ENCODE measurements at places on chromosomes 3 and 15.

GRCh38 chr15:37933666-37934065 is 774 bp upstream of the TMCO5A start:
- no peak for DNase-seq

DNA sequence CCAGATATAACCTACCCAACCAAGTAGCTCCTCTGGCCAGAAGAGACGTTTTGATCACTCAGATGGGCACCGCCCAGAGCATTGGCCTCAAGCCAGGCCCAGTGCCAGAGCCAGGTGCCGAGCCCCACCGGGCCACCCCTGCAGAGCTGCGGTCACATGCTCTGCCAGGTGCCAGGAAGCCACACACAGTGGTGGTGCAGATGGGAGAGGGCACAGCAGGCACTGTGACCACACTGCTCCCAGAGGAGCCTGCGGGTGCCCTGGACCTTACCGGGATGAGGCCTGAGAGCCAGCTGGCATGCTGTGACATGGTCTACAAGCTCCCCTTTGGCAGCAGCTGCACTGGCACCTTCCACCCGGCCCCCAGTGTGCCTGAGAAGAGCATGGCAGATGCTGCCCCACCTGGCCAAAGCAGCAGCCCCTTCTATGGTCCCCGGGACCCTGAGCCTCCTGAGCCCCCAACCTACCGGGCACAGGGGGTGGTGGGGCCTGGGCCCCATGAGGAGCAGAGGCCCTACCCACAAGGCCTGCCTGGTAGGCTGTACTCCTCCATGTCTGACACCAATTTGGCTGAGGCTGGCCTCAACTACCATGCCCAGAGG is 19.1 kb upstream of the APEH start:
- DNase-seq = no peak

DNA sequence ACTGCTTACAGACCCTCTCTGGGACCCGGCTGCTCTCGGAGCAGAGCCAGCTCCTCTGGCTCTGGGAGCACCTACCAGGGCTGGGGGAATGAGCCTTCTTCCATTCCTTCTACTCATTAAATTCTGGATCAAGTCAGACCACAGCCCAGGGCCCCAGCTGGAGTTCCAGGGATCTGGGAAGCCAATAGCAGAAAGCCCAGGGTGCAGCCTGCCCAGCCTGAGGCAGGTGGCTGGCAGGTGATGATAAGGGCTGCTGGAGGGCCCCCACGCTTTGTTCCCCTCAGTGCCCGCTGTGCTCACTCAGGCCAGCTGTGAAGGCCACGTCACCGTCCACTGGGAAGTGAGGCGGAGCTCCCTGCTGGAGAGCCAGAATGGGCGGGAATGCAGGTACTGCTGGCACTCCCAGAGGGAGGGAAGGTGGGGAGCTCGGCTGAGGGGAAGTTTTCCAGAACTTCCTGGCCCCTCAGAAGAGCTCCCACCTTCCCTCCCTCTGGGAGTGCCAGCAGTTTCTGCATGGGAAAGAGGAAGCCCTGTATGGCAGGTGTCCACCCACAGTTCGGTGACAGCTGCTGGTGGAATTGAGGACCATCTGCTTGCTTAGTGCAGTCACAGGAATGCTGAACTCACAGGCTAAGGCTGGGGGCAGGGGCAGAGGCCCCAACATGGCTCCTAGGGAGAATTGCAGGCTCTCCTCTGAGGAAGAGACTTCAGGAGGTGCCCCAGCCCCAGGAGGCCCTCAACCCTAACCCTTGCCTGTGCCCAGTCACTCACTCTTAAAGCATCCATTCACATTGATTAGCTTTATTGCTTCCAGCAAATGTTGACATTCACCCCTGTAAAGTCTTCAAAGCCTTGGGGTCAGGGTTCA is 12.6 kb upstream of the RTP3 start:
- DNase-seq = peak; percentile 61

GRCh38 chr15:58420579-58421043 is 11.2 kb upstream of the LIPC start:
- DNase-seq = no peak

- no peak for DNase-seq
These were observed 449.6 kb downstream of the MECOM start for GRCh38 chr3:169213956-169214355.

DNA sequence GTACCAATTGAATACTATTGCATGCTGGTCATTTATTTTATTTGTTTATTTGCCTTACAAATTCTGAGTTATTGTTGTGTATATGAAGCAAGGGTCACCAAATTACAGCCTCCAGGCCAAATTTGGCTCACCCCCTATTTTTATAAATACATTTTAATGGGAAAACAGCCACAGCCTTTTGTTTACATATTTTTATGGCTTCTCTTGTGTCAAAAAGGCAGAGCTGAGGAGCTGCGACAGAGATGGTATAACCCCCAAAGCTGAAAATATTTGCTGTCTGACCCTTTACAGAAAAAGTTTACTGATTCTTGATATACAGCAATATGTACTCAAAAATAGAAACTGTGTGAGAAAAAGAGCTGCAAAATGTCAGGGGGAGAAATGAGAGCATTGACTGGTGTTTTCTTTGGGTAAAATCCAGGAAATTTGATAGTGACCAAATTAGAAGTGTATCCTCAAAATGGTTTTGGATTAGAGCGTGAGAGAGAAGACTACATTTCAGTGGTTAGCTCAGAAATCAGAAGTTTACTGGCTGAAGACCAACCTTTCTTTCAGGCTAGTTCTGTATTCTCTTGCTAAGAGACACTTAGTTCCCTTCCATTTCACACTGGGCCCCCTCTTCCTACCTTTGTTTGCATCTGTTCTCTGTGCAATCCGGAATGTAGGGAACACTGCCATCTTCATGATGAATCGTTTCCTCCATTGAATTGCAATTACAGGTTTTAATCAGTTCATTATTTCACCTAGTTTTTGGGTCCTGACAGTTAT is 757.8 kb downstream of the AGBL1 start:
- peak; percentile 97 for DNase-seq

GRCh38 chr3:76585794-76586392 is 454.0 kb upstream of the ROBO2 start:
- no peak for DNase-seq

DNA sequence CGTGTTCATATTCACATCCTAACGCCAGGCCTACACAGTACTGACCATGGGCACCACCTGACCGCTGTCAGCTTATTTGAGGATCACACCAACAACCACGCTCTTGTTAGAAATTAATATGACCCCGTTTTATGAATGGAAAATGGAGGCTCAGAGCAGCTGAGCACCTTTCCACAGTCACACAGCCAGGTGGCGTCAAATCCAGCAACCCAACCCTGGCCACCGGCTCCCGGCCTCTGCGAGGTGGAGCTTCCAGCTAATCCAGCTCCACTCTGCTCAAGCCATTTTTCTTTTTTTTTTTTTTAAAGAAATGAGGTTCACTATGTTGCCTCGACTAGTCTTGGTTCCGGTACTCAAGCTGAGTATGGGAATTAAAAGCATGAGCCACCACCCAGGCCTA is 41.3 kb downstream of the RPN1 start:
- no peak for DNase-seq

GRCh38 chr15:98651581-98652220 is 3.4 kb downstream of the IGF1R start:
- DNase-seq = no peak

GRCh38 chr15:62094388-62094787 is 27.6 kb downstream of the C2CD4A start:
- no peak for DNase-seq

DNA sequence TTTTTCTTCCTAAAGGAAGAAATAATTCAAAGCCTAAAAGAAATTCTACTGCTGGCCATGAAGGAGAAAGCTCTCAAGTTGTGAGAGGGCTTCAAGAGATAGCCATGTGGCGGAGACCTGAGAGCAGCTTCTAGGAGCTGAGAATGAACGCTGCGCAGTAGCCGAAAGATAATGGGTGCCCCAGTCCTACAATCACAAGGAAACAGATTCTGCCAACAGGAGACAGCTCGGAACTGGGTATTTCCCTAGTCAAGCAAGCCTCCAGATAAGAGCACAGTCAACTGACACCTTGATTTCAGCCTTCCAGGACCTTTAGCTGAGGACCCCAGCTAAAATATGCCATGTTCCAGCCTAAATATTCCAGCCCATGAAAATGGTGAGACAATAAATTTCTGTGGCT is 824.1 kb downstream of the FHIT start:
- DNase-seq = no peak

- no peak for DNase-seq
These were observed 65.6 kb upstream of the CHRNA7 start for GRCh38 chr15:31964586-31965307.

- DNase-seq = no peak
These were observed 21.7 kb downstream of the SSR3 start for GRCh38 chr3:156533205-156533604.

DNA sequence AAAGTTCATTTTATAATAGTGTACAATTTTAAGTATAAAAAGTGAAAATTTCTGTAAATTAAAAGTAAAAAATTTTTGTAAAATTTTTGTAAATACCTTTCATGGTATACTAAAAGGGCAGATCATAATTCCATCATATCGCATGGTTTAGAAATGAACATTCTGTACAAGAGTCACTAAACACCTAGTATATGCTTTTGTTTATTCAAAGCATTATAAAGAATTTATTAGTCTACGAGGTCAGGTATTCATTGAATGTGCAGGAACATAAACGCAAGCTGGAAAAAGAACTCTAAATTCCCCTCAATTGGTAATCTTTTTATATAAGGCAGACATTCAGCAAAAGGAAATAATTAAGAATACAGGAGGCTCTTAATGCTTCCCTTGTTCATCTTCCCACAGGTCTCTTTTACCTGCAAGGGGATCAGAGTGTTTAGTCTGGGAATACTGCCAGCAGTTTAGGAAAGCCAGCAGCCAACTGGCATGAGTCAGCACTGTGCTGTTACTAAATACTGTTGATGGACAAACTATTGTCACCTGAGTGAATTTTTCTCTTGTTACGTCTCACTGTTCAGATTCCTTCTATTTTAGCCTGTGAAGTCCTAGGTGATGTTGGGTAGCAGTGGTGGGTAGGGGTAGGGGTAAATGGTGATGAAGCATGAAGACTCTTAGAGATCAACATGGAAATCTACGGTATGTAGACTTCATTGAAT is 70.1 kb downstream of the UQCC5 start:
- DNase-seq = no peak

DNA sequence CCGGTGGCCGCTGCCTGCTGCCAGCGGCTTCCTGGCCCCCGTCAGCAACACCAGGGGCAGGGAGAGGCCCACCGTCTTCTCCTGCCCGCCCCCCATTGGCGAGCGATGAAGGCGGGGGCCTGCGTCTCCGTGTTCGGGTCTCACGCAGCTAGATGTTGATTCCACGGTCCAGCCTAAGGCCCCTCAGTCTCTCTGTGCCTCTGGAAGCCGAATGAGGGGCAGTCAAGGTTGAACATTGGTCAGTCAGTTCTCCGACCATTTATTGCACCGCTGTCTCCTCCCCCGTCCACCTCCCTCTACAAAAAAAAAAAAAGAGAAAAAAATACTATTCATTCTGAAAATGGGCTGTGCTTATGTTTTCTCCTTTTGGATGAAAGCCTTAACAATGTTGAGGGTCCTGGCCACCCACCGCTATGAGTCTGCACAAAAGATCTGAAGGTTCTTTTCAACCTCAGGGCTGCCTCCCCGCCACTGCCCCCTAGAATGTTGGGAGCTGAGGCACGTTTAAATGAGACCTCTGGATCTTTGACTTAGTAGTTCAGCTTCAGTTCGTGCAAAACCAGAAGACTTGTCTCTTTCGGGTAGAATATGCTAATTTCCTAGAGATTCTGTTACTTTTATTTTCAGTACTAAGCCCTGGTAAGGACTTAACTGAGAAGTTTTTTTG is 736 bp downstream of the IREB2 start:
- peak; percentile 55 for DNase-seq

DNA sequence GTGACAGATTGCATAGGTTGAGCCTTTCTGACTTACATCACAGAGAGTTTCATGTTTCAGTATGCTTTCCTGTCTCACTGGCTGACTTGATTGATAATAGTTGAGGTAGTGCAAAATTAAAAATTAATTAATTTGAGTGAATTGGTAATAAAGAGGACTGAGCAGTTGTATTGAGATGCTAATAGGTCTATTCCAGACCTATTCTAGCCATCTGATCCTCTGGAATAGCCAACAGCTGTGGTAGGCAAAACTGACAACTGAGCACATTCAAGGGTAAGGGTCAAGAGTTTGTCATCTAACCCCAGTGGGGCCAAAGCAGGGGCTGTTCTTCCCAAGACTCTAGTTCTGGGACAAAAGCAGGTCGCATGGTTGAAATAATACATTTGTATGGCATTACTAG is 132.4 kb downstream of the EPHA3 start:
- no peak for DNase-seq

DNA sequence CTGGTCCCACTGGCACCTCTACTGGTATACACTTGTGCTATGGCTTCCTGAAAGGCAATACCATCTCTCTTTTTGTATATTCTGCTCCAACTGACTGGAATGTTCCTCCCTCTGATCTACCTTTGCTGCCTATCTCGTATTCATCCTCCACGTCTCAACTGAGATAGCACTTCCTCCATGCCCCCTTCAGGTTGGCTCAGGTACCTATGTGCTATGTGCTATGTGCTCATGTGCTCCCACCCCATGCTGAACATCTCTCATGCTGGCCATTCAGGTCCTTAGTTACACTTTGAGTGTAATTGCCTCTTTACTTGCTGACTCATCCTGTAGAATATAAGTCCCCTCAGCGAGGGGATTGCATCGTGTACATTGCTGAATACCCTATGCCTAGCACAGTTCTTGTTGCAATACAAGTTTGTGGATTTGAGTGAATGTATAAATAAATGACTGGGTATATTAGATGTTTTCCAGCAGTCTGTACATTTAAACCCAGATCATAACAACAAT is 156.9 kb downstream of the SOX2 start:
- no peak for DNase-seq

DNA sequence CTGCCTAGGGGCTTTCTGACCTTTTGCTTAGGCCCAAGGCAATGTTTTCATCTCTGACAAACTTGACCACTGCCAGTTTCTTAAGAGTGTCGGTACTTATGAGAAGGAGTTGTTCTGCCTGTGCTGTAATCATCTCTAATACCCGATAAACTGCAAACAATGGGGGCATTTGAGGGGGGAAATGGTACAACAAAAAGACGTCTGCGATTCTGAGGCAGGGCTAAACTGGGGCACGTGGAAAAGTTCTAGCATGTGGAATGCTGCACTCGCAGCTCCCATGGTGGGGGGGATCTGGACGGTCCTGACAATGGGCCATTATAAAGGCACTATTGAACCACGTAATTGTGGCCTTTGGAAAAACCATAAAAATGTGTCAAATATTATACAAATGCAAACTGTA is 73.1 kb upstream of the SAMMSON start:
- DNase-seq = no peak

- no peak for DNase-seq
These were observed 216.3 kb downstream of the PLCH1 start for GRCh38 chr3:155528579-155528978.

DNA sequence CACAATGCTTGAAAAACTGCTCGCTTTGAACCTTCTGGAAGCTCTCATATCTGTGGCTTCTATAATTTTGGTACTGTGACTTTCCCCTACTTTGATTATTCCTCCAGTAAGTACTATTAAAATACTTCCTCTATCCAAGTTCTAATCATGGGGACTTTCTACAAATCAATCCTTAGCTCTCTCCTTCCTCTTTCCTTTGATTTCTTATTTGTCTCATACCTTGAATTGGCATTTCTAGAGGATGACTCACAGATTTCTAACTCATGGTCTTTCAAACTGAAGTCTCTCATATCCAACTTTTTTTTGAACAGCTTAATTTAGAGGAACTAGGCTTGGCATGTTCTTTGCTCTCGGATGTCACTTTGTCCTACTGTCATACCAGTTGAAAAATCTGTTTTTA is 241.8 kb downstream of the TBC1D5 start:
- DNase-seq = no peak

GRCh38 chr3:34683851-34684250 is 885.4 kb downstream of the PDCD6IP start:
- peak; percentile 75 for DNase-seq

- DNase-seq = peak; percentile 7
These were observed 4.3 kb upstream of the MANF start for GRCh38 chr3:51380601-51381332.

Data from lung (tissue), 17 donors.